Trophoblast cell (in vitro differentiated cells and primary cell): ENCODE measurements at places on chromosomes 1 and 21.

DNA sequence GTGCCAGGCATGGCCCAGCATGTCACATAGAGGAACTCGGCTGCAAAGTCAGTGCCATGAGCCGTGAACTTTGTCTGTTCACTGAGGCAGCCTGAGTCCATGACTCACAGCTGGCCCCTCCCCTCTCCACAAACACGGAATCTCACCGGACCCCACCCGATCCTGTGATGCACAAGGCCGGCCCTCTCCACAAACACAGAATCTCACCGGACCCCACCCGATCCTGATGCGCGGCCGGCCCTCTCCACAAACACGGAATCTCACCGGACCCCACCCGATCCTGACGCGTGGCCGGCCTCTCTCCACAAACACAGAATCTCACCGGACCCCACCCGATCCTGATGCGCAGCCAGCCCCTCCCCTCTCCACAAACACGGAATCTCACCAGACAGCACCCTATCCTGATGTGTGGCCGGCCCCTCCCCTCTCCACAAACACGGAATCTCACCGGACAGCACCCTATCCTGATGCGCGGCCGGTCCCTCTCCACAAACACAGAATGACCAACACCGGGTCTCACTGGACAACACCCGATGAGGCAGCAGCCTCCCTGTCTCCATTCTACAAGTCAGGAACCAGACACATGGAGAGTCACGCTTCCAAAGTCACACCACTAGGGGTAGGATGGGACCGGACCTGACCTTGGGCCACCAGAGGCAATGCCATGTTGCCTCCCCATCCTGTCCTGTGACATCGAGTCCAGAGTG is 39.6 kb upstream of the GPR153 start:
- no peaks in the 10 kb centered on the region for H3K27me3 ChIP-seq
- DNase-seq = no peak
- H3K4me3 ChIP-seq = no peak overlapping the region
- H3K27ac ChIP-seq = no peak overlapping the region
- no peaks in the 10 kb centered on the region for H3K4me1 ChIP-seq

DNA sequence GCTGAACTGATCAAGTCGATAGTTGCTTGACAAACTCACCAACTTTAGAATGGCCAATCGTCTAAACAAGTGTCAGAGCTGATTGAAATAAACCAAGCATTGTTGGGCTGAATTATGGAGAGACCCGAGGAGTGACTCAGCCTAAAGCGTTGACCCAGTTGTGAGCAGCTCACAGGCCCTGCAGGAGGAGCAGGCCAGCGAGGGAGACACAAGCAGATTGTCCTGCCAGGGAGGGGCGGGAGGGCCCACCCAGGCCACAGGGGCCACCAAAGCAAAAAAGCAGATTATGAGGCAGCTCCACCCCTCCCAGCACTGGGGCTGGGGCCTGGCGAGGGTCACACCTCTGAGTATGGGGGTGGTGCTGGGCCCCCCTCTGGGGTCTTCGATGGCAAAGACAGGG is 10.1 kb upstream of the MATN1 start:
- peaks cover 2% of the 10 kb centered on the region for H3K4me1 ChIP-seq
- no peak overlapping the region for H3K4me3 ChIP-seq
- no peaks in the 10 kb centered on the region for H3K27me3 ChIP-seq
- H3K36me3 ChIP-seq = no peaks in the 10 kb centered on the region
- no peak overlapping the region for H3K27ac ChIP-seq

DNA sequence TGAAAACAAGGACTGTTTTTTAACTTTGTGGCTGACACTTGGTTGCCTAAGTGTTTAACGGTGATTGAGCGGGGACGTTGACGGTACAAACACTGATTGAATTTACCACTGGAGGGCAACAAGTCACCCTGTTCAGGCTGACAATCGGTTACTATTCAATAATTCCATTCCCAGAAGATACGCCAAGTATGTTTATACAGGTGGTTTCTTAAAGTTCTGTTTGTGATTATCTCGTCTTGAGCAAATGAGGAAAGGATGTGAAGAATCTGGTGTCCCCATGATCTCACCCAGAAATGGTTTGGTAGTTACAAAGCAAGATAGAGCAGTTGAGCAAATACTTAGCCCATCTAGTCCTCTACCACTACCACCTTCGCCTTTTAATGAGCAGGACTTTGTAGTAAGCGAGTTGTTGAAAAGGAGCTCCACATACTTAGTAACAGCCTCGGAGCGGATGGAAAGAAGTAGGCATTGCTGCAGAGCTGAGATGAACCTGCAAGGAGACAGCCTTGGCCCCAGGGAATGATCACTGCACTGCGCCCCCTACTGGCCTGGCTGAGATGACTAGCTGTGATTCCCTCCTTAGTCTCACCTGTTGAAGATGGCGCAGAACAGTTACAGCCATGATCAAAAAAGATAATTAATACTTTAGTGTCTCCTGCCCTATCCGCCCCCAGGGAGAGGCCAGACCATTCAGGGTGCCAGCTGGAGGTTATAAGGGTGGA is 36.3 kb downstream of the IFNAR1 start:
- peak; percentile 93 for DNase-seq
- no peak overlapping the region for H3K27ac ChIP-seq
- H3K4me3 ChIP-seq = no peak overlapping the region
- peaks cover 4% of the 10 kb centered on the region for H3K36me3 ChIP-seq
- no peaks in the 10 kb centered on the region for H3K4me1 ChIP-seq

DNA sequence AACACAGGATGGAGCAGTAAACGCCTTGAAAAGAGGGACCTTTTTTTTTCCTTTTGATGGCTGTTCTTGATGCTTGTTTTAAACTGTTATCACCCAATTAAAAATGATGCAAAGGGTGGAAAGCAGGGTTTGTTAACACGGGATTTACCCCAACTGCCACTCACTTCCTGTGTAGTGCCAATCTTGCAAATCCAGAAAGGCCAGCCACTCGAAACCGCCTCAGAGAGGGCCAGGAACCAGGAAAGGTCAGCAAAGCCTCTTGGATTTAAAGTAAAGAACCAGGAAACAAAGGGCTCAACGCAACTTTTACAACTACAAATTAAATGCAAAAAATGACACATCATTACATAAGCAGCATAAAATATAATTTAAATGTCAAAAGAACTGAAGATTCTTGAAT is 347.4 kb downstream of the PDE4B start:
- H3K27ac ChIP-seq = no peak overlapping the region
- H3K4me1 ChIP-seq = no peaks in the 10 kb centered on the region
- H3K36me3 ChIP-seq = no peaks in the 10 kb centered on the region
- no peaks in the 10 kb centered on the region for H3K27me3 ChIP-seq
- no peak for DNase-seq

DNA sequence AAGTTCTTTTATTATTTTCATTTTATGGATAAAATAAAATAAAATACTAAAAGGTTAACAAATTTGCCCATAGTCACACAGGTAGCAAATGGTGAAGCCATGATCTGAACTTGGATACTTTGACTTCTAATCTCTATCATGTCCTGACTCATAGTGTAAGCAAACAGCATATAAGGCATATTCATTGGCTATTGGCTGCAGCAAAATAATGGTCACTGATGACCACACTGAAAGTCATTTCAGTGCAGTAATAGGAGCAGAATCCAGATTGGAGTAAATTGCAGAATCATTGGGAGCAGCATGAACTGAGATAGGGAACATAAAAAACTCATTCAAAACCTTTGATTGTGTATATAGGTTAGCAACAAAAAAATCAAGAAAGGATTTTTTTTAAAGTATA is 262.9 kb downstream of the PLA2G4A start:
- no peak overlapping the region for H3K27ac ChIP-seq
- H3K4me3 ChIP-seq = no peak overlapping the region
- H3K27me3 ChIP-seq = no peaks in the 10 kb centered on the region
- no peaks in the 10 kb centered on the region for H3K36me3 ChIP-seq
- DNase-seq = no peak

- no peaks in the 10 kb centered on the region for H3K27me3 ChIP-seq
- H3K36me3 ChIP-seq = no peaks in the 10 kb centered on the region
- H3K4me1 ChIP-seq = peaks cover 5% of the 10 kb centered on the region
- no peak overlapping the region for H3K27ac ChIP-seq
- no peak for DNase-seq
These were observed 30.6 kb upstream of the SDE2 start for GRCh38 chr1:226029568-226030225.

- no peak overlapping the region for H3K4me3 ChIP-seq
- no peaks in the 10 kb centered on the region for H3K36me3 ChIP-seq
- H3K27me3 ChIP-seq = no peaks in the 10 kb centered on the region
- DNase-seq = no peak
- H3K4me1 ChIP-seq = no peaks in the 10 kb centered on the region
- no peak overlapping the region for H3K27ac ChIP-seq
These were observed 163.1 kb downstream of the PTPRU start for GRCh38 chr1:29399465-29399864.
